ENCODE measurements at places on chromosomes 5 and 9.

DNA sequence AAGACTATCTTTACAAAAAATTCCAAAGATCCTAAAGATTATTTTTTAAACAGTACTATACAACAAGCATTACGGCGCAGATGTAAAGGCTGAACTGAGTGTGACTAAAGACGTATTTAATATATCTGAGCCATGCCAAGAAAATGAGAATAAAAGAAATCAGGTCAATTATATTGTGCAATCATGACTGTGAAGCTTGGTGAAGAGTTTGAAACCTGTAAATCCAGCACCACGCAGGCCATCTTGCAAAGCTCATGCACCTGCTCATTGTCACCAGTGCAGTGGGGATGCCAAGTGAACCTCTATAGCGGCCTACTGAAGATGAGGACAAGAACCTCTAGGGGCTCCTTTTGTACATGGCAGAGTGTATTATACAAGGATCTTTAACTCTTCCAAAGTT lies 89.0 kb downstream of the ANKH start:
- no peak for DNase-seq

GRCh38 chr5:45697201-45697600 lies 1.0 kb upstream of the HCN1 start:
- DNase-seq, result no peak

- no peak for DNase-seq
Measured at GRCh38 chr5:154478224-154478565, at the start of gene HAND1. Gene HAND1, minus strand, starts transcription at chr5:154478227. Its CDS starts 219 bp downstream, at chr5:154478008.

DNA sequence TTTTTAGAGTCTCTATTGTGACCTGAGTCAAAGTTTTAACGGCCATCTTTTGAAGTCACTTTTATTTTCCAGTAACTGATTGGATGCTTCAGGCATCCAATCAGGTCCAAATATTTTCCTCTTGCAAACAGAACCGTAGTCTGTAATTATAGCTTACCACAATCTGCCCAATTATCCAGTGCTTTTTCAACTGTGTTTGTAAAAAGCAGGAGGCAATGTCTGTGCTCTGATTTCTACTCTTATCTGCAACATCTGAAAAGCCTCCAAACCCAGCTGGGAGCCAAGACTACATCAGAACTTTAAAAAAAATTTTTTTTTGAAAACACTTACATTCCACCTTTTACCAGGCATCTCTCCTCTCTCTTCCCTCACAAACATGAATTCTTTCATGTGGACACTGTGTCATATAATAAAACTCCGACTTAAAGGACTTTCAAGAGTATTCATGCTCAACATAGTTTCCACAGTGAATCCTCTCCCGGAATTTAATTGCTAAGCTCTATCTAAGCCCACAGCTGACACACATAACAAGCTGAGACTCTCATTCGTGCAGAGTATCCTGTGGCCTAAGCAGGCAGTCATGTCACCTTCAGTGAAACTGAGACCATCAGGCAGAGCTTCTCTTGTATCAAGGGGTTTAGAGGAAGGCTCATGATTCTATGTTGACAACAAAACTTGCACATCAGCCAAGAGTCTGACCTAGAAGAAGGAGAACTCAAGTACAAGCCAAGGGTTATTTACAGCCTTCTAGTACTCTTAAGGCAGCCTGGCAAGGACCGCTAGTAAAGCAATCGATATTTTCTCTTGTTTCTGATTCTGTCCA lies 272.7 kb downstream of the TLE1 start:
- no peak for DNase-seq

GRCh38 chr5:57157666-57158065 lies 16.2 kb upstream of the GPBP1 start:
- no peak for DNase-seq

GRCh38 chr5:78597068-78597973 lies 51.3 kb downstream of the LHFPL2 start:
- no peak for DNase-seq

GRCh38 chr5:122788996-122789395 lies 14.1 kb downstream of the SNX2 start:
- no peak for DNase-seq

DNA sequence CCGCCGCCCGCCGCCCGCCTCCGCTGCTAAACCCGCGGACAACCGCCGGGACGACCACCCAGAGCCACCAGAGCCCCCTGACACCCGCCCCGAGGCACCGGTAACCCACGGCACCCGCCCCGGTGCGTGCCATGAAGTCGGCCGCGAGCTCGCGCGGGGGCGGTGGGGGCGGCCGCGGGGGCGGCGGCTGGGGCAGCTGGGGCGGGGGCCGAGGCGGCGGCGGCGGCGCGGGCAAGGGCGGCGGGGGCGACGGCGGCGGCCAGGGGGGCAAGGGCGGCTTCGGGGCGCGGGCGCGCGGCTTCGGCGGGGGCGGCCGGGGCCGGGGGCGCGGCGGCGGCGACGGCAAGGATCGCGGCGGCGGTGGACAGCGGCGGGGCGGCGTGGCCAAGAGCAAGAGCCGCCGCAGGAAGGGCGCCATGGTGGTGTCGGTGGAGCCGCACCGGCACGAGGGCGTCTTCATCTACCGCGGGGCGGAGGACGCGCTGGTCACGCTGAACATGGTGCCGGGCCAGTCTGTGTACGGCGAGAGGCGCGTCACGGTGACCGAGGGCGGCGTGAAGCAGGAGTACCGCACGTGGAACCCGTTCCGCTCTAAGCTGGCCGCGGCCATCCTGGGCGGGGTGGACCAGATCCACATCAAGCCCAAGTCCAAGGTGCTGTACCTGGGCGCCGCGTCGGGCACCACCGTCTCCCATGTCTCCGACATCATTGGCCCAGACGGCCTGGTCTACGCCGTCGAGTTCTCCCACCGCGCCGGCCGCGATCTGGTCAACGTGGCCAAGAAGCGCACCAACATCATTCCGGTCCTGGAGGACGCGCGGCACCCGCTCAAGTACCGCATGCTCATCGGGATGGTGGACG lies 499 bp downstream of the FBLL1 start:
- DNase-seq, result no peak

- DNase-seq, result no peak
Measured at GRCh38 chr9:68981789-68982188, 32.1 kb downstream of the PRKACG start.

Measured in omental fat pad (tissue), 4 donors.